Smooth muscle cell of the coronary artery (primary cell): ENCODE measurements at places on chromosomes 13 and 19. TPM values are rescaled to one million over a fixed set of nuclear protein-coding genes. Genes with fewer than 3 reads are reported as not detected.

EPSTI1 gene
- 1.1 and 3.5 TPM in 2 replicates for total RNA-seq

ZNF582 gene
- 2.9 and 3.9 TPM in 2 replicates for total RNA-seq

SYNGR4 gene
- not detected in 2 replicates for total RNA-seq

TDRD3 gene
- 13.0 and 15.3 TPM in 2 replicates for total RNA-seq

ZNF841 gene
- total RNA-seq = 16.1 and 25.4 TPM in 2 replicates

CACNG6 gene
- 0.12 and 6.3 TPM in 2 replicates for total RNA-seq

IRGC gene
- total RNA-seq = not detected in 2 replicates

MAB21L1 gene
- total RNA-seq = 0.08 and 5.5 TPM in 2 replicates

DZIP1 gene
- 25.6 and 27.1 TPM in 2 replicates for total RNA-seq

NPAS1 gene
- 0.12 and 1.1 TPM in 2 replicates for total RNA-seq

KLK13 gene
- not detected in 2 replicates for total RNA-seq

CERS1 gene
- total RNA-seq = 4.4 and 5.7 TPM in 2 replicates
